SW480 (cell line): ENCODE measurements at places on chromosomes 7 and 10.

GRCh38 chr10:78800006-78800405 is 268.8 kb upstream of the ZMIZ1 start:
- no peak for DNase-seq

- no peak for DNase-seq
These were observed 137.4 kb downstream of the MGMT start for GRCh38 chr10:129604333-129605032.

DNA sequence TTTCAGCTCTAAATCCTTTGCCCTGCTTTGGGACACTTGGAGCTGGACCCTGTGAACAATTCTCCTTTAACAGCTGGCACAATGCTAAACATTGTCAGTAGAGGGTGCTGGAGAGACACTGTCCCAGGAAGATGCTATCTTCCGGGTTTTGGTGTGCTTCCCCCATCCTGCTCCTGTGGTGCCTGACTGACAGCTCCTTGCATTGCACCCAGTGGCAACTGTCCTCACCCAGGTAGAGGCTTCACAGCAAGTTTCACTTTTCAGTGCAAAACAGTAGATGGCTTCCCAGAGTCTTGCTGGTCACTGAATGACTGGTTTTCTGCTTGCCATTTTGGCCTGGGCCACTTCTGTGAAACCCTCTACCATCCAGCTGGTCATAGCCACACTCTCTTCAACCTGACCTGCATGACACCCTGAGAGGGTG is 77.3 kb downstream of the CDC14C start:
- DNase-seq = peak; percentile 49

DNA sequence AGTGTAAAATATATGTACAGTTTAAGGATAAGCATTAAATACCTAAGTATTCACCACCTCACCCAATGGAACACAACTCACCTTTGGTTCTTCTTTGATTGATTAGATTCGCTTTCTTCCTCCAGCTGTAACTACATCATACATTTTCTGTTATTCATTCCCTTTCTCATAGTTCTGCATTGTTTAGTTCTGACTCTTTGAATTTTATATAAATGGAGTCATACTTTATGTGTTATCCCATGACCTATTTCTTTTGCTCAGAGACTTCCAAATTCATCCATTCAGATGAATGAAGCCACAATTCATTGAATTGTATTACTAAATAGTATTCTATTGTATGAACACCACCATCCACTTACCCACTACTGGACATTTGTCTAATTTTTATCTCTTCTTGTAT is 12.3 kb downstream of the THNSL1 start:
- no peak for DNase-seq

DNA sequence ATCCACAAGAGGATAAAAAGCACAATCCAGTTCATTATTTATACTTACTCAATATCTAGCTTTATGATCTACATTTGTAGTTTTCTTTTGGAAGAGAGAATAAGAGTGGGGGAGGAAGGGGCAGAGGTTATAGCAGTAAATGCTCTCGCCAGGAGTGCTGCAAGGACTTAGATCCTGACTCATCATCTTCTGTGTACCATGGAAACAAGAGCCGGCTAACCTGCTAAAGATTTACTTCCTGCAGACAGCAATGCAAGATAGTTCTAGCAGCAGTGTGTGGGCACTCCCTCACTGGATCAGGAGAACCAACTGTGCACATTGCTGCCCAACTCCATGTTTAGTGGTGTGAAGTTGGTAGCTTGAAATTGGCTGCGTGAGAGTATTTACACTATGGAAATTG is 47.7 kb upstream of the TRIL start:
- DNase-seq = no peak

DNA sequence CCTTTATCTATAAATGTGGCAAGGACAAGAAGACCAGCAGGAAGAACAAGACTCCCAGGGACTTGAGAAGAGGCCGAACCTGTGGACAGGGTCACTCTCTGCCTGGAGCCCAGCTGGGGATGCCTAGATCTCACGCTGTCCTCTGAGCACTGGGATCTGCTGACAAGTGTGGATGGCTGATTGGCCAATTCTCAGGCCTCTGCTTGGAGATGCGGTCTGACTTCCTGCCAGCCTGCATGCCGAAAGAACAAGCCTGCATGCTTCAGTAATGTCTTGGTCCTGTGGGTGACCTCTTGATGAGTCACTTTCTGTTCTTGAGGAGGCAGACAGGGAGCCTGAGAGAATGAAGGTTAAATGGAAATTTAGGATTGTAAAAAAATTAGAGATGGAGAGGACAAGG is 84.7 kb downstream of the TMEM178B start:
- DNase-seq = peak; percentile 16

DNA sequence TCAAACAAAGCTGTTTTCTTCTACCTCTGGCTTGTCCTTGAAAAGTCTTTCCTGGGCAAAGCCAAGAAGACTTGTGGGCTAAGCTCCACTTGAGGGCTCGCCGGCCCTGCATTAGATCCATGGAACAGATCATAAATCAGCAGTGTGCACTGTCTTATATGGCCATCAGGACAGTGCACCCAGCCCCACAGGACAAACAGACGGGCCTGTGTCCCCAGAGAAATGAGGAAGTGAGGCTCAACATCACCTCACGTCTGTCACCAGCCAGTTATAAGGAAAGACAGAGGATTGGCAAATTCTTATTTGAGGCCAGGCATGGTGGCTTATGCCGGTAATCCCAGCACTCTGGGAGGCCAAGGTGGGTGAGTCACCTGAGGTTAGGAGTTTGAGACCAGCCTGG is 12.3 kb upstream of the IFT22 start:
- DNase-seq = no peak

DNA sequence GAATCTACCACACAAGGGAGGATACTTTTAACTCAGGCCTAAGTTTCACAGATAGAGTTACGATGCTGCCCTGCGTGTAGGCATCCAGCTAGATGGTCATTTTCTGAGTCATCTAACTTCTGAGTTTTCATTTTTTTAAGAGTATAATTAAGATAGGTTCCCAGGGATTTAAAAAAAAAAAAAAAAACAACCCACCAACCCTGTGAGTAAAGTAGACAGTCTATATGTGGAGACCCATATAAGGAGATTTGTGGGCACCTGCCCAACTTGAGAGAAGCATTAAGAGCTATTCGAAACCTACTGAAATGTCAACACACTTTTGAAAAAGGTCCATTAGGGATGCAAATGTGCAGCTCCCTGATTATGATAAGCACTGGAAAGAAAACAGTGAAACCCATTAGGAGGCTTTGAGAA is 257.3 kb downstream of the TRIL start:
- DNase-seq = no peak

- no peak for DNase-seq
These were observed 71.6 kb downstream of the INPP5A start for GRCh38 chr10:132609211-132609610.

DNA sequence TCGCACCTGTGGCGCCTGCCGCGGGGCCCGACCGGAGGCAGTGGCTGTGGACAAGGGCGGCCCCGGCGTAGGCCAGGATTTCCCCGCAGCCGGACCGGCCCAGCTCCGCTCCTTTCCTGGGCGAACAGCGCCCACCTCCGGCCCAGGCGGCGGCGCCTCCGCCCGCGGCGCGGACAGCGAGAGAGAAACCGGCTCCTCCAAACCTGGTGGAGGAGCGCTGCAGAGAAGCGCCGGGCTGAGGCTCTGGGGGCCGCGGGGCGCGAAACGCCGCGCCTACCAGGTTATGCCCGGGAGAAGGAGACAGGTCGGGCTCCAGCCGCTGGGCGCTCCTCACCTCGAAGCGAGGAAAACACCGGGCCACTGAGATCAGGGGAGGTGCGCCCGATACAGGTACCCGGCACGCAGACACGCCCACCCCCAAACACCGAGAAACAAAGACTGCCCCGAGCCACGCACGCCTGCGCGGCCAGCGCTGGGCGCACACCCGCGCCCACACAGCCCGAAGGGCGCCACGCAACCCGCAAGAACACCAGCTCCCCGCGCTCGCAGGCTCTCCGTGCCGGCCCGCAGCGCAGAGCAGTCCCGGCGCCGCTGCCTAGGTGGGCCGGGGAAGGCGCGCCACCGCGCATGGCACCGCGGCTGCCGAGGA is 3.3 kb downstream of the GRID1 start:
- DNase-seq = no peak
